ENCODE measurements at places on chromosomes 1 and 21. TPM values are rescaled to one million over a fixed set of nuclear protein-coding genes. Genes with fewer than 3 reads are reported as not detected.

The MCOLN3 gene
- 0.08 TPM for polyA plus RNA-seq

The CR1L gene
- polyA plus RNA-seq = 0.18 TPM

The MFAP2 gene
- 0.68 TPM for polyA plus RNA-seq

The ATP6V1G3 gene
- polyA plus RNA-seq = not detected

The PRKAA2 gene
- polyA plus RNA-seq = 0.92 TPM

The GBP2 gene
- 17.9 TPM for polyA plus RNA-seq

The ADAMTS5 gene
- polyA plus RNA-seq = 0.47 TPM

GRCh38 chr1:97004054-97004453, 282.5 kb downstream of the PTBP2 start:
- H3K4me1 ChIP-seq = no peaks in the 10 kb centered on the region
- no peaks in the 10 kb centered on the region for H3K27me3 ChIP-seq
- H3K36me3 ChIP-seq = no peaks in the 10 kb centered on the region
- H3K27ac ChIP-seq = no peak overlapping the region
- no peak for DNase-seq
- no peak overlapping the region for H3K4me3 ChIP-seq

- H3K36me3 ChIP-seq = no peaks in the 10 kb centered on the region
- no peak for DNase-seq
- H3K4me1 ChIP-seq = no peaks in the 10 kb centered on the region
- no peak overlapping the region for H3K4me3 ChIP-seq
Observed at GRCh38 chr1:109263234-109263596, 13.9 kb downstream of the CELSR2 start.

DNA sequence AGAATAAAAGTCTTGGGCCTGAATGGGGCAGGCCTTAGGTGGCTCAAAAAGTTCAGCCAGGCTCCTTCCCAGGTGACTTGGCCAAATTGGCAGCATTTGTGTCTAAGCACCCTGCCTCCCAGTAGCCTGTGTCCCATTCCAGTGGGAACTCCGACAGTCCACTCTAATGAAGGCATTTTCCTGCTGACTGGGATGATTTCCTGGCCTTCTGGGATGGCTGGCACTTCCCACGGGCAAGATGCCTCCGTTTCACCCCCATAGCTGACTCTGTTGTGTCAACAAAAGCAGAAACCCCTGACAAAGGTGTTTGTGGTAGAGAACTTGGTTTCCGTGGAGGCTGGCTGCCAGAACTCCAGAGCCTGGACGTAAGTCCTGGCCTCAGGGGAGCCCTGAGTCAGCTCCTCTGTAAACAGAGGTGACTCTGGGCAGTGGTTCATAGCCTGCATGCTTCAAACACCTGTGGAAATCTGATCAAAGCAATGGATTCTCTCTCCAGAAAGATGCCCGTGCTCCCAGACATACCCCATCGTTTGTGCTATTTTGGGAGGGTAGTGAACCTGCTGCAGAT, 36.6 kb downstream of the WNT3A start:
- DNase-seq = no peak
- H3K27ac ChIP-seq = no peak overlapping the region
- H3K27me3 ChIP-seq = no peaks in the 10 kb centered on the region
- no peaks in the 10 kb centered on the region for H3K36me3 ChIP-seq
- no peak overlapping the region for H3K4me3 ChIP-seq

DNA sequence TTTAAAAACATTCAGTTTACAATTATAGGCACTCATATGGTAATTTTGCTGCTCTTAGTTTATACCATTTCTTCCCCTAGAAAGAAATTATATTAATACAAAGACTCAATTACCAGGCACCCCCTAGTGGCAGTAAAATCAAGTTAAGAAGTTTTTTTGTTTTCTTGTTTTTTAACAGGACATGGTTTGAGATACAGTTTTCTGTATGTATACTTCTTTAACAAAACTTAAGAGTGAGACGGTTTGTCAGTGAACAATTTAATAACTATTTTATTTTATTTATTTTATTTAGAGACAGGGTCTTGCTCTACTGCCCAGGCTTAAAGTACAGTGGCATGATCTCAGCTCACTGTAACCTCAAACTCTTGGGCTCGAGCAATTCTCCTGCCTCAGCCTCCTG, 224.6 kb downstream of the FAF1 start:
- no peak overlapping the region for H3K27ac ChIP-seq
- H3K36me3 ChIP-seq = no peaks in the 10 kb centered on the region
- no peaks in the 10 kb centered on the region for H3K4me1 ChIP-seq
- H3K27me3 ChIP-seq = no peaks in the 10 kb centered on the region
- no peak overlapping the region for H3K4me3 ChIP-seq

- no peak overlapping the region for H3K27ac ChIP-seq
- H3K4me1 ChIP-seq = no peaks in the 10 kb centered on the region
- H3K27me3 ChIP-seq = no peaks in the 10 kb centered on the region
Observed at GRCh38 chr1:48031676-48032075, 34.5 kb upstream of the TRABD2B start.

DNA sequence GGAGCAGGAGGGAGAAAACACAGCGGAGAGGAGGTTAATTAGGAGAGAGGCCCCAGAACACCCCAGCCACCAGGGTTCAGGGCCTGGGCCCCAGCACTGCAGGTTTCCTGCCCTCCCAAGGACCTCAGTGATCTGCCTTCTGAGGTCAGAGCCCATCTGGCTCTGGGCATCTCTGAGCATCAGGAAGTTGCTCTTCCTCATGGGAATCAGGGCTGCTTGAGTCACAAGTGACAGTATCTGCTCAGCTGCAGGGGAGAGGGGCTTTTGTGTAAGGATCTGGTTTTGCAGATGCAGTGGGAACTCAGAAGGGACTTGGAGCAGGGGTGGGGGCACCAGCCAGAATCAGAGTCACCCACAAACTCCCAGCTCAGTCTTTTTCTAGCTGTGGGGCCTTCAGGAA, 472.1 kb downstream of the PTPRU start:
- no peaks in the 10 kb centered on the region for H3K27me3 ChIP-seq
- H3K4me1 ChIP-seq = no peaks in the 10 kb centered on the region
- H3K4me3 ChIP-seq = no peak overlapping the region
- H3K27ac ChIP-seq = no peak overlapping the region
- no peaks in the 10 kb centered on the region for H3K36me3 ChIP-seq
- no peak for DNase-seq

GRCh38 chr1:44780583-44781121, 5.3 kb downstream of the RPS8 start:
- peaks cover 5% of the 10 kb centered on the region for H3K36me3 ChIP-seq
- H3K4me3 ChIP-seq = no peak overlapping the region
- no peaks in the 10 kb centered on the region for H3K27me3 ChIP-seq
- peaks cover 4% of the 10 kb centered on the region for H3K4me1 ChIP-seq

DNA sequence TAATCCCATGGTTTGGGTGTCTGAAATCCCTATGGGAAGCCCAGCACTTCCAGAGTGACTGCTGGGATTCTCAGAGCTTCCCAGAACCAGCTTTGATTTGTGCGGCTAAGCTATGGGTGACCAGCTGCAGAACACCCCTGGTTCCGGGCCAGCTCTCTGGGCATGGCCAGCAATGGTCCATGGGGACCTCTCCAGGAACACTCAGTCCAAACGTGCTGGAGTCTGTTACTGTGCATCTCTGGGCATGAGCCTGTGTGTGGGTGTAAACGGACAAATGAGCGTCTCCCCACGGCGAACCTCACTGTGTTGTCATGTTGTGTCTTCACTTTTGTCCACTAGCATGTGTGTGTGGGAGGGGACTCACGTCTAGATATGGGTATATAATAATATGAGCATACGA, 54.4 kb downstream of the MAB21L3 start:
- H3K4me3 ChIP-seq = no peak overlapping the region
- H3K27me3 ChIP-seq = no peaks in the 10 kb centered on the region
- no peak overlapping the region for H3K27ac ChIP-seq
- no peak for DNase-seq
- H3K4me1 ChIP-seq = no peaks in the 10 kb centered on the region
- H3K36me3 ChIP-seq = no peaks in the 10 kb centered on the region

DNA sequence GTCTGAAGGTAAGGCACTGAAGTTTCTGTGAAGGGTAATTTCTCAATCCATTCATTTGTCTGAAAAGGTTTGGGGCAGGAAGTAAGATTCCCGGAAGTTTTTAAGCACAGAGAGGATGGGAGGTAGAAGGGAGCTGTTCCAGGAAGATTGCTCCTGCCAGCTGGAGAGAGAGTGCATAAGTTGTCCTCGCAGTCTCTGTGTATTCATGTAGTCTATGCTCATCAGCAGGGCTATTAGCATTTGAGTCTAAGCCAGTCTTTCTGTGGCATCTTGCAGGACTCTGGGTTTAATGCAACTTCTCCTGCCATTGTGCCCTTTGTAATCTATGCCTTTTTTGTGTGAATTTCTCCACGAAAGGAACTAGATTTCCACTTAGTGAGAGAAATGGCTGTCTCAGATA, 140.8 kb upstream of the FGGY start:
- DNase-seq = no peak
- H3K27ac ChIP-seq = no peak overlapping the region
- H3K27me3 ChIP-seq = no peaks in the 10 kb centered on the region
- H3K36me3 ChIP-seq = no peaks in the 10 kb centered on the region

- H3K27ac ChIP-seq = no peak overlapping the region
- H3K36me3 ChIP-seq = no peaks in the 10 kb centered on the region
- H3K4me1 ChIP-seq = no peaks in the 10 kb centered on the region
- no peak for DNase-seq
Observed at GRCh38 chr1:246092136-246092535, 414.9 kb downstream of the SMYD3 start.

DNA sequence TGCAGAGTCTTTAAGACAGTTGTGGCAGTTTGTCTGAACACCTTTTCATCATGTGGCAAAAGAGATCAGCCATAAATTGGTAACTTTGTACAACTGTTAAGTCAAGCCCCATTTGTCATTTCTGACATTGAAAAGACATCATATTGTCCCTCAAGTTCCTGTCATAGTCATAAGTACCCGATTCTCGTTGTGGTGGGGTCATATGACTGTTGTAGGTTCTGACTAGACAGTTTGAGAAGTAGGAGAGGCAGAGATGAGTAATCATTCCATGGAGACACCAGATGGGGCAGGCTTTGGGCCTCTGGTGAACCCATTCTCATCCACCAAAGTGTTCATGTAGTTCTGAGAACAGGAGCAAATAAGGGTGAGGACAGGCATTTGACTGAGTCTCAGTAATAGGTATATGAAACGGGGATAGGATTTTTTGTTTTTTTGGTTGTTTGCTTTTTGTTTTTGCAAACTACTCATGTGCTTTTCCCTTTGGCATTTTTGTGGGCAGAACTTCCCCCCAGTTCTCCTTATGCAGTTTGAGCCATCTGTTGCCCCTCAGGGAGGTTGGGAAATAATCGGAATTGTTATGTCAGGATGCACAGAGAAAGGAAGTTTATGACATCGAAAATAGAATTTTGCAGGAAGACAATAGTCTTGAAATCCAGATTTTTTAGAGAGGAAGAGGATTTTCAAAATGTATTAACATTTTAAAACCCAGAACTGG, 86.9 kb upstream of the KCNE2 start:
- no peak for DNase-seq
- H3K4me1 ChIP-seq = peaks cover 28% of the 10 kb centered on the region
- H3K36me3 ChIP-seq = no peaks in the 10 kb centered on the region
- no peak overlapping the region for H3K27ac ChIP-seq

GRCh38 chr1:223504741-223505140, 111.5 kb downstream of the CCDC185 start:
- DNase-seq = no peak
- no peak overlapping the region for H3K27ac ChIP-seq
- H3K4me1 ChIP-seq = no peaks in the 10 kb centered on the region
- H3K36me3 ChIP-seq = no peaks in the 10 kb centered on the region
- no peak overlapping the region for H3K4me3 ChIP-seq

DNA sequence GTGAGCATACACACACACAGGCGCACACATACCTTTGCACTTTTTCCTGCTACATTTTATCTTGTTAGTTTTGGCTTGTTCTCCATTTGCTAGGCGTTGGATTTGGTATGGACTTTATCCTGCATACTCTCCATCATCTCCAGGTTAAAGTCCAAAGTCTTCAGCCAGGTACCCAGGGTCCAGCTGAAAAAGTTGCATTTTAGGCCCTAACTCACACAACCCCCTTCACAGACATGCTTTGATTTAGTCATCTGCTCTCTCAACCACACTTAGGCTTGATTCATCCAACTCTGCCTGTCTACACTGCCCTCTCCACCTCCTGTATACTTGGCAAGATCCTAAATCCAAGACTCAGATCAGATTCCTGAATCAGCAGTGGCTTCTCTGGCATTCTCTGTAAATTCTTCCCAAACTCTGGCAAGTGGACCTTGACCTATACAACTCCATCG, 10.7 kb upstream of the LAMB3 start:
- no peak overlapping the region for H3K4me3 ChIP-seq
- H3K27me3 ChIP-seq = no peaks in the 10 kb centered on the region
- DNase-seq = no peak

GRCh38 chr1:105730701-105731100, 1325.8 kb upstream of the PRMT6 start:
- DNase-seq = no peak
- no peak overlapping the region for H3K27ac ChIP-seq
- H3K27me3 ChIP-seq = no peaks in the 10 kb centered on the region
- no peaks in the 10 kb centered on the region for H3K4me1 ChIP-seq
- no peaks in the 10 kb centered on the region for H3K36me3 ChIP-seq

DNA sequence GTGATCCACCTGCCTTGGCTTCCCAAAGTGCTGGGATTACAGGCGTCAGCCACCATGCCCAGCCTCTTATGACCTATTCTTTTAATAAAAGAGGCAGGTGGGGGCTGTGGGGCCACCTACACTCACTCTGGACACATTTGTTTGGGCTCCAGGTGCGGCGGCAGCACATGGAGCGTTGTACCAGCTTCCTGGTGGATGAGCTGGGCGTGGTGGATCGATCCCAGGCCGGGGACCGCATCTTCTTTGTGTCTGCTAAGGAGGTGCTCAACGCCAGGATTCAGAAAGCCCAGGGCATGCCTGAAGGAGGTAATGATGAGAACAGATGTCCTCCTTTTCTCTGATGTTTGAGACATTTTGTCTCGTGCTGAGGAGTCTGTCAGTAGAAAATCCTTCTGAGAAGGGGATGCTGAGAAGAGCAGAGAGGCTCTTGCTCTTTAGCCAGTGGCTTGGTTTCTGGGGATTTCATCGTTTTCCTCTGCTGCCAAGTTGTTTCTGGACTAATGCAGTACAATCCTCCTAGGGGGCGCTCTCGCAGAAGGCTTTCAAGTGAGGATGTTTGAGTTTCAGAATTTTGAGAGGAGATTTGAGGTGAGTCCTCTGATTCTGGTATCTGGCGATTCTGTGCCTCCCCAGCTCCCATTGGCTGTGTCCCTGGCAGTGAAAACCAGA, 17.9 kb upstream of the MIIP start:
- H3K4me1 ChIP-seq = no peaks in the 10 kb centered on the region
- H3K36me3 ChIP-seq = peaks cover 24% of the 10 kb centered on the region
- DNase-seq = no peak
- no peak overlapping the region for H3K4me3 ChIP-seq
- H3K27me3 ChIP-seq = no peaks in the 10 kb centered on the region

DNA sequence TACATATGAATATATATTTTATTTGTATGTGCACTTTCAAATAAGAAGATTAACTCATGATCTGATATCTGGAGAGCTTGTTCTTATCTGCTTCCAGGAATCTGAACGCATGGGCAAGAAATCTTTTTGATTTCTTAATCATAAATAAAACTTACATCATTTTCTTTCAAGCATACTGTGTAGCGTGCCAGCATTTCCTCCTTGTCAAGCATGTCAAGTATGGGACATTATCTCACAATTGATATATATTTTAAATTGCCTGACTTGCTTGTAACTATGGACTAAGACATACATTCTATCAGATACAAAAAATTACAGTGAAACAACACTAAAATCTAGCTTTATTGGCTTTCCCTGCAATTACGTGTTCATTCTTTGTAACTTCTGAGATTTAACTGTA, 1128.2 kb downstream of the PLA2G4A start:
- no peak overlapping the region for H3K27ac ChIP-seq
- no peak for DNase-seq
- no peak overlapping the region for H3K4me3 ChIP-seq
- no peaks in the 10 kb centered on the region for H3K27me3 ChIP-seq
- H3K36me3 ChIP-seq = no peaks in the 10 kb centered on the region
- peaks cover 8% of the 10 kb centered on the region for H3K4me1 ChIP-seq

- no peaks in the 10 kb centered on the region for H3K27me3 ChIP-seq
- no peak overlapping the region for H3K4me3 ChIP-seq
- H3K4me1 ChIP-seq = no peaks in the 10 kb centered on the region
- H3K36me3 ChIP-seq = no peaks in the 10 kb centered on the region
Observed at GRCh38 chr1:24954631-24955030, 24.6 kb upstream of the RUNX3 start.

All from liver (tissue), 10 donors.